ENCODE measurements at places on chromosomes 7 and 10.

DNA sequence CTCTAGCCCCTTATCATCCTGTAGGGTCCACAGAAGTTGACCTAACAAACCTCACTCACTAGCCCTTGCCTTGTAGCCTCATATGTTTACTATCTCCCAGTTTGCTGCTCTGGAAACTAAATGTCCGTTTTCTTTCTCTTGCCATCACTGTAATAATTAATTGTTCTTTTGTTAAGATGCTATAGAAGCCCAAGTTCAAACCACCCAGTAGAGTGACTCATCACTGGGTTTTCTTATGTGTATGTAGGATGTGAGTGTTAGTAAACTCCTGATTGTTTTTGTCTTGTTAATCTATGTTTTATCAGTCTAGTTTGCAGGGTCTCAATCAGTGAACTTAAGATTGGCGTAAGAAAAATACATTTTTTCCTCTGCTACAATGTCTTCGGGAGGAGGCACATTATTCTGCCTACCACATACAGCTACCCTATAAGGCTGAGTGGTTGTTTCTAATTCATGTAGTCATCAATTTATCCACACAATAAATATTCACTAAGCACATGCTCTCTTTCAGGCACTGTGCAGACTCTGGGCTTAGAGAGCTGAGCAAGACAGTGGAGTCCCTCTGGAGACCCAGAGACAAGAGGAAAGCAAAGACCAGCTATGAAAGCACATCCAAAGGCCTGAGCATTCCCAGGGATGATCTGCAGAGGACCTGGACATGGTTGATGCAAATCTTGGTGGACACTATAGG is 474.1 kb upstream of the AKR1E2 start:
- DNase-seq, result no peak

GRCh38 chr10:35552650-35553342 is 52.3 kb upstream of the GJD4 start:
- no peak for DNase-seq

GRCh38 chr10:101595591-101596433 is 7.7 kb downstream of the DPCD start:
- DNase-seq, result peak; percentile 42

- no peak for DNase-seq
Measured at GRCh38 chr10:102514487-102515311, 10.9 kb downstream of the SUFU start.

DNA sequence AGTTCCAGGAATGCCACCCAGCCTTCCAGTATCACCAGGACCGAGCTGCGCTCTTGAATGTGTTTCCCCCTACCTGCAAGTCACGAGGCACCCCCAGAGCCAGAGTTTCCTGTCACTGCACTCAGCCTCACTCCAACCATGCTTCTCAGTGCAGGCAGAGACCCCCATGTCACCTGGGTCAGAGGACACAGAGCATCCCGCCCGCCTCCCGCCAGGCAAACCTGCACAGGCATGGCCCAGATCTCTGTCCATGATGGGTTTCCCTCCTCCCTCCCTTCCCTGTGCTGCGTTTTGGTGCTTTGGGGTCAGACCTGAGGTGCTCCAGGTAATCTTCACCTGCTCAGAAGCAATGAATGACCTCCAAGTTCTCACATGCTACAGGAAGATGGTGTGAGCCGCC is 3.1 kb upstream of the RET start:
- no peak for DNase-seq

- DNase-seq, result no peak
Measured at GRCh38 chr10:116627386-116627933, 6.7 kb downstream of the PNLIPRP2 start.

DNA sequence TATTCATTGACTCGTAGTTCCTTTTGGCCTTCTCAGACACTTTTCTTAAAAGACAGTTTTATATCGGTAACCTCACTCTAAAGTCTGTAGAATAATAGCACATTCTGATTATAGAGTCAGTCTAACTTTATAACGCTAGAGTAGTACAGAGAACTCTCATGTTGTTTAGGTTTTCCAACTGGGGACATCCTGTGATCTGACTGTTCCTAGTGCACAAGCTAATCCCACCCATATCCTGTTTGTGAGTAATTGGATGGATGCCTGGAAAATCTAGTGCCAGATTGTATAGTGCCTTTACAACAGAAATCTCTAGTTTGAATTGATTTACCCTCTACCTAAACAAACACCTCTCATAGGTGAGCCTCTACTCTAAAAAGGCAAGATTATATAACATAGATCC is 107.4 kb downstream of the ZEB1 start:
- peak; percentile 16 for DNase-seq

DNA sequence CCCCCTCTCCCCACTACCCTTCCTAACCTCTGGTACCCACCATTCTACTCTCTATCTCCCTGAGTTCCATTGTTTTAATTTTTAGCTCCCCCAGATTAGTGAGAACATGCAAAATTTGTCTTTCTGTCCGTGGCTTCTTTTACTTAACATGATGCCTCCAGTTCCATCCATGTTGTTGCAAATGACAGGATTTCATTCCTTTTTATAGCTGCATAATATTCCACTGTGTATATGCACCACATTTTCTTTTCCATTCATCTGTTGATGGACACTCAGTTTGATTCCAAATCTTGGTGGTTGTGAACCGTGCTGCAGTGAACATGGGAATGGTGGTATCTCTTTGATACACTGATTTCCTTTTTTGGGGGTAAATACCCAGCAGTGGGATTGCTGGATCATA is 22.0 kb downstream of the DENND10 start:
- no peak for DNase-seq

DNA sequence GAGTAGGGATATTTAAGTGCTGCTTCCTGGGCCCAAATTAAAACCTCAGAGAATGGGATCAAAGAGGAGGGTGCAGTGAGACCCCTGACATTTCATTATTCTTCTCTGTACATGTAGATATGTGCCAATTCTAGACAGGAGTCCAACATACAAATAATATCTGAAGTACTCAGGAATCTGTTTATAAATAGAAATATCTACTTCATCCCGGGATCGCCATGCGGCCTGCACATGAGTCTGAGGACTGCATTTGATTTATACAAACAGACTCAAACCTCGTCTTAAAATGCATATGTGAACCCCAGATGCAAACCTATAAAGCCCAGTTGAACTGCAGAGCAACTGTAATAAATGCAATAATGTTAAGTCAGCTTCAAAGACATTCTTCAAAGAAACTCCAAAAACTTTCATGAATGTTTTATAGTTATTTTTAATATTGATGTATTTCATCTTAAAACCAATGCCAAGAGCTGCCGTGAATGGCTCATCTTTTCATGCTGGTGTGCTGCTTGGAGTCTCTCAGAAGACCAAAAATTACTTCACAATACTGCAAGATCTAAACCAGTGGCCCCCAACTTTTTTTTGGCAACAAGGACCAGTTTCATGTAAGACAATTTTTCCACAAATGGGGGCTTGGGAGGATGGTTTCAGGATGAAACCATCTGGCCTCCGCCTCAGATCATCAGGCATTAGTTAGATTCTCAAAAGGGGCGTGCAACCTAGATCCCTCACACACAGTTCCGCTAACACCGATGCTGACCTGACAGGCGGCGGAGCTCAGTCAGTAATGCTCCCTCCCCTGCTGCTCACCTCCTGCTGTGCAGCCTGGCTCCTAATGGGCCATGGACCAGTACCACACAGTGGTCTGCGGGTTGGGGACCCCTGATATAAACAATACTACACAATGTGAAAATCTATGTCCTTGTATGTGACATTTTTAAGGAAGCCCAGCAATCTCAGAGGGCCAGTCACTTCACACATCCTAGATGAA is 166.9 kb downstream of the PARD3 start:
- no peak for DNase-seq

GRCh38 chr7:87510411-87510875 is 35.0 kb upstream of the ABCB4 start:
- no peak for DNase-seq

GRCh38 chr7:40402661-40403060 is 267.9 kb downstream of the SUGCT start:
- DNase-seq, result no peak

DNA sequence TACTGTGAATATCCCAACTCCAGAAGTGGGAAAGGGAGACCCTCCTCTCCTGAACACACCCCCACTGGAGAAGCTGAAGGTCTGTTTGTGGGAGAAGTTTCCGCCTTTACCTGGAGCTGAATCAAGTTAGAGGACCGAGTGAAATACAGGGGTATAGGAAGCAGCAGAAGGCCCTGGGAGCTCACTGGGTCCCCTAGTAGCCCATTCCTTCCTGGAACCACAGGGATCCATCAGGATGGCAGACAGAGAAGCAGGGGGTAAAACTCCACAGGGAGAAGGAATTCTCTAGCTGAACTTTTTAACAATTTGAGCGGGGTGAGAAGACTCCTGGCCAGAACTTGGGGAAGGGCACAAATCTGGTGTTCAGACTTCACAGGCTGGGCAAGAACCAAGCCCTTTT is 275.8 kb downstream of the GRID1 start:
- no peak for DNase-seq

DNA sequence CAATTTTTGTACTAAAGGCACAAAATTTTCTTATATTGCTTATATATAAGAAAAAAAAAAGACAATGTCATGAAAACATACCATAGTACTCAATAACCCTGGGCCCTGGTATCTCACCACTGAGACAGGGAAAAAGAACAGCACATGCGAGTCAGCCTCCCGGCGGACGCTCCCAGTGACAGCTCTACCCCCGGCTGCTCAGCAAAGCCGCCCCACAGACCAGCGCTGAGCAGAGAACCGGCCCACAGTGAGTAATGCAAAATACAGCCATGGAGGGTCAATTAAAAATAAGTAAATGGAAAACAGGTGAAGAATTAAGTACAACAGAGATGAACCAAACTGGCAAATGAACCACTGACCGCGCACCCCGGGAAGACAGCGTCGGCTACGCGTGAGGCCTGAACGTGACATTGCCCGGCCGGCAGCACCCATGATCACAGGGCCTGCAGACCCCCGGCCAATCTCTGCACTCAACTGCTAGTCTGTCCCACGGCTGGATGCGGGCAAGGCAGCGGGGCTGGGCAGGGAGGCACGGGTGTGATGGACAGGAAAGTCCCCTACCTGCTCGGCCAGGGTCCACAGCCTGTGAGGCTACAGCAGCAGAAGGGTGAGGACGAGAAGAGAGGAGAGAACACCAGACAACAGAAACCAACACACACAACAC is 175.9 kb downstream of the ZMYND11 start:
- DNase-seq, result no peak

DNA sequence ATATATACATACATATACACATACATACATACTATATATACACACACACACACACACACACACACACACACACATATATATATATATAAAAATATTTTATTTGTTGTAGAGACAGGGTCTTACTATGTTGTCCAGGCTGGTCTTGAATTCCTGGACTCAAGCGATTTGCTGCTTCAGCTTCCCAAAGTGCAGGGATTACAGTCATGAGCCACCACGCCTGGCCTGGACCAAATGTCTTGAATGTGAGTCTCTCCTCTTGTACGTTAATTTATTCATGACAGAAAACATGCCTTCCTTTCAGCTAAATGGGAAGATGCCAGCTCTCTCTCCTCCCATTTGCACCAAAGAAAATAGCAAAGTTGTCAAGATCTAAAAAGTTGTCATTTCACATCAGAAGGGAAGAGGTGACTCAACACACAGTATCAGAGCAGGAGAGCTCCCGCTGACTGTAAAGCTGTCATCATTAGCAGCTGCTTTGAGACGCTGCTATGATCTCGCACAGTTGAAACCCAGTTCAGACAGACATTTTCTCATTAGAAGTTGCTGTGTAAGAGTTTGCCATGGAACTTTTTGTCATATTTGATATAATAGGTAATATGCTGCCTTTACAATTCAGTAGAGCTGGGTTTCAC is 224.3 kb downstream of the SFMBT2 start:
- no peak for DNase-seq

DNA sequence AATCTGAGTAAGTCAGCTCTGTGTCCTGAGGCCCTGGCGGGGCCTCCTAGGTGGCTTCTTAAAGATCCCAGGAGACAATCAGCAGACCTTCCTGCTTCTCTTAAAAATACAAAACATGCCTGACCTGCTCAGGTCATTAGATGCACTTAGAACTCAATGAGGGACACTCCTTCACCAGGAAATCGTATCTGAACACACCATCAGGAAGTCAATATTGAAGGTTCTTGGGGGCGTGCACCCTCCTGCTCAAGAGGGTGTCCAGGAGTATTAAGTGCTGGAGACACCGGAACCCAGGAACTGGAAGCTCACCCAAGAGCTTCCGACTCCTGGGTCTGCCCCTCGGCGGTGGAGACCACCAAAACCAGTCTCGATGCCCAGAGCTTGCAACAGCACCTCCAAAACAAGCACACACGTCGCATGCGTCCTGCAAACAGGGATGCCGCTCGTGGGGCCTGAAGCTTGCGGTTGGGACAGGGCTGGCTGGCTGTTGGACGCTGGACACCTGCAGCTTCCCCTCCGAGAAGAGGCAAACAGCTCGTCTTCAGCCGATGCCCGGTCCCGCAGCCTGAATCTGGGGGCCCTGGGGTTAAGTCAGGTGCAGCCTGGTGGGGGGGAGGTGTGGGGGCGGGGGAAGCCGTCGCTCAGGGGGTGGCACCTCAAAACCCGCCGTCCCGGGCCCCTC is 803 bp downstream of the RAPGEF5 start:
- DNase-seq, result no peak

GRCh38 chr7:48718731-48719378 is 205.5 kb upstream of the CDC14C start:
- no peak for DNase-seq

Measured in AG09309 (cell line).